ENCODE measurements at places on chromosomes 6 and 20.

GRCh38 chr6:516213-516612 lies 124.7 kb downstream of the IRF4 start:
- no peak for DNase-seq

DNA sequence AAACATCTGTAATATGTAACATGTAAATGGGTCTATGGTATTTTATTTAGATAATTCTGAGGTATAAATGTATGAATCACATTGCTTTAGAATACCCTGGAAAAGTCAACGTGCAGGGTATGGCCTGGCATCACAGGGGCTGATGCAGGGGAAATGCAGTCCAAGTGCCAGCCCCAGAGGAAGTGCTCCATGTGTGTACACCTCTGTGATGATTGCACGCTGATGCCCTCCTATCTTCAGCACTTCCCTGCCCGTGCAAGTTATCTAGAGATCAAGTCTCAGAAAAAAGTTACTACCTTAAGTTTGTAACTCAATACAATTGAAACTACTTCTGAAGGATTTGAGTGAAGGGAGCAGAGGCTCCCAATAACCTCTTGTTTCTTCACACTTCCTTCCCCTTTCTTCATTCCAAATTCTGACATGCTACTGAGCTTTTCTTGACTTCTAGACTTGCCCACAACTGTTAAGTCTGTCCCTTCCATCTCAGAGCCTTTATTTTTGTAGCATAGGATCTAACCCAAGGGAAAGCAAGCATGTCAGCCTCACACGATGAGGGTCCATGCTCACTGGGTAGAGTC lies 2.2 kb downstream of the SMLR1 start:
- no peak for DNase-seq

- DNase-seq, result no peak
Observed at GRCh38 chr20:20333866-20334265, 34.0 kb upstream of the INSM1 start.

GRCh38 chr6:139927236-139927635 lies 552.8 kb upstream of the CITED2 start:
- DNase-seq, result peak; percentile 10

GRCh38 chr20:11851646-11852045 lies 66.0 kb upstream of the BTBD3 start:
- DNase-seq, result no peak

GRCh38 chr20:64077541-64077875 lies 1.8 kb downstream of the RGS19 start:
- DNase-seq, result no peak

DNA sequence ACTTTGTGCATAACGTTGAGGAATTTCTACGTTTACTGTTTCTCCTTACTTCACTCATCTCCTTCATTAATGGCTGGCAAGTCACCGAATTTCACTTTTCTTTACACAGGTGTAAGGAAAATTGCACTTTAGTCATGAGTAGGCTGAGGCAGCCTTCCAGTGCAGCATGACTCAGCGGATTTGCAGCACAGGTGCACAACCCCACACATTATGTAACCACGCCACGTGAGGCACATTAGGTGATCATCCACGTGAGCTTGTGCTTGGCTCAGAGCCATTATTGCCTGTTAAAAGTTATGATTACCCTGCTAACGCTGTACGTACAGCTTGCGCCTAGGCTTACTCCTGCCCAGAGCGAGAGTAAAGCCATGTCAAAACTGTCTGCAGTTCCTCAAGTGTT lies 158.8 kb downstream of the NKAIN2 start:
- no peak for DNase-seq

DNA sequence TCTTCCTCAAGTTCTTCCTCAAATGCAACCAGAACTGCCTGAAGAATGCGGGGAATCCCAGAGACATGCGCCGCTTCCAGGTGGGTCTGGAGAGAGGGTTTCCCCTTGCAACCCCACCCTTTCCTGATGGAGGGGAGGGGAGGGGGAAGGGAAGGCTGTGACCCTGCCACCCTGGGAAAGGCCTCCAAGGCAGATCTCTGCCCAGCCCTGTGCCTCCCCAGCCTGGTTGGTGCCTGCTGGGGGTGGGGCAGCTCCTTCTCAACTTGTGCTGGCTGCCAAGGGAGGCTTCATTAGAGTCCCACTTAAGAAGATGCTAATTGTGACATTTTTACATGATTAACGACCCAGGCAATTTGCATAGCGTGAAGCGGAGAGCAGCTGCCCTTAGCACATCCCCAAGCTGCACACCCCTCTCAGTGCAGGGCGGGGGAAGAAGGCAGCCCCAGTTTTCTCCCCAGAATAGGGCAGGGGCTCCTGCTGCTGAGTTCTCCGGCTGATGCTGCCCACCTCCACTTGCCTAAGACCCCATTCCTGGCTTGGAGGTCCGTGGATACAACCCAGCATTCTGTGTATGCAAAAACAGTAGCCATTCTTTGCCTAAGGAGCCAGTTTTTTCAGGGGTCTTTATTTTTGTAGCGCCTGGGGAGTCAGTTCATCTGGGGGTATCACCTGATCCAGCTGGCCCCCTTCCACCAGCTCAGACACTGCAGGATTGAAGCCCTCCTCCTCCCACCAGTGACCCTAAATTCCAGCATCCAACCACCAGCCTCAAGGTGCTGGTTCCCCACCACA lies 51.7 kb downstream of the CPXM1 start:
- DNase-seq, result no peak

GRCh38 chr20:20267685-20268370 lies 100.1 kb upstream of the INSM1 start:
- DNase-seq, result peak; percentile 73

GRCh38 chr20:46027245-46027853 lies 1.7 kb upstream of the SLC12A5 start:
- DNase-seq, result no peak

GRCh38 chr6:168182366-168182765 lies 103.4 kb upstream of the FRMD1 start:
- no peak for DNase-seq

DNA sequence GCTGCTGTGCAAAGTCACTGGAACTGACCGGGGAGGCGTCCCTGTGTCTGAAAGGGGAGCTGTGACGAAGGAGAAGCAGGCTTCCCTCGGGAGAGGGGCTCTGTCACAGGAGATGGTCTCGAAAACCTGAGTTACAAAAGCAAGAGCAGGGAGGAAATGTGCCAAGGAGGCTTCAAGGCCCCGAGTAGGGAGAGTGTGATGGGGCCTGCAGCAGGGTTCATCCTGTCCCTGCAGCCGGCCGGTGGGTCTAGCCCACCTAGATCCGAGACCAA lies 16.7 kb downstream of the DYNLT1 start:
- DNase-seq, result no peak

All from NCI-H1694 treated with DMSO at 0.1 percent for 48 hours (cell line).